ENCODE measurements at places on chromosomes 5 and 9. TPM values are rescaled to one million over a fixed set of nuclear protein-coding genes. Genes with fewer than 3 reads are reported as not detected.

DNA sequence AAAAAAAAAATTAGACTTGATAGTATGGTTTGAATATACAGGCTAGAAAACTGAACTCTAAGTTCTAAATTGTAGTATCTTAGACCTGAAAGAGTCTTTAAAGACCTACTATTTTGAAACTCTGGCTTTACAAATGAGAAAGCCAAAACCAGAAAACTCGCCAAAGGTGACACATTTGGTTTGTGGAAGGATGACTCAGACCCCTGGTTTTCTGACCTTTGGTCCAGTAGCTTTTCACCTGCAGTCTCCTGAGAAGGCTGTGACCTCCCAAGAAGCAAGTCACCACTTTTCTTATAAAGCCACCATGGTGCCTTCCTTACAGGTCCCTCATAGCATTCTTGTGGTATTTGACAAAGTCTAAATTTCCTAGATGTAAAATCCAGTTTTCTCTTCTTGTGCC, 102.1 kb upstream of the CEP78 start:
- DNase-seq: no peak

DNA sequence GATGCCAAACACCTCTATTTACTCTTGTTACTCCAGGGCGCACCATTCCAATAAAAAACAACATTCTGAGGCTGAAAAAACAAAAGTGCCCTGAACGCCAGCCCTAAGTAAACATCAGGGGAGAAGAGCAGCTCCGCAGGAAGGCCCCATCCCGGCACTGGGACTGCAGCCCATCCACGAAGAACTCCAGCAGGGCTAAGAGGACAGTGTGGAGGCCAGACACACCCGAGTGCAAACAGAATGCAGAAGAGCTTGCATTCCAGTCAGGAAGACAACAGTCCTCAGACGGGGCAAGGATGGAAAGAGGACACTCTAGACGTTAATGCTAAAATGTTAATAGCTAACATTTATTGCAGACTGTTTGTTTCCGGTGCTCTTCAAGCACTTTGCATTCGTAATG, 33.0 kb downstream of the FAM240B start:
- DNase-seq: no peak

GRCh38 chr5:84281383-84281782, 103.3 kb downstream of the EDIL3 start:
- no peak for DNase-seq

The RAD1 gene
- 7.2 TPM for polyA plus RNA-seq

The PCDHB3 gene
- polyA plus RNA-seq: not detected

The TMEM38B gene
- polyA plus RNA-seq: 7.9 TPM

All from liver (tissue), 10 donors.